ENCODE measurements at places on chromosomes 7 and 10. TPM values are rescaled to one million over a fixed set of nuclear protein-coding genes. Genes with fewer than 3 reads are reported as not detected.

TRIL gene
- total RNA-seq, result 0.12 TPM

AASS gene
- total RNA-seq, result 1.3 TPM

LRRN3 gene
- not detected for total RNA-seq

MACC1 gene
- total RNA-seq, result 12.0 TPM

SEPHS1 gene
- total RNA-seq, result 42.5 TPM

SPDYE8 gene
- not detected for total RNA-seq

NME8 gene
- not detected for total RNA-seq

NODAL gene
- total RNA-seq, result not detected

NPY gene
- total RNA-seq, result not detected

PTCD1 gene
- total RNA-seq, result 10.4 TPM

NKX2-3 gene
- total RNA-seq, result 0.07 TPM

PSD gene
- 0.23 TPM for total RNA-seq

DNAAF5 gene
- 66.3 TPM for total RNA-seq

ZNF12 gene
- total RNA-seq, result 12.5 TPM

SPDYE6 gene
- total RNA-seq, result not detected

RGR gene
- total RNA-seq, result not detected

INTS15 gene
- 22.7 TPM for total RNA-seq

KCP gene
- 3.4 TPM for total RNA-seq

CCDC172 gene
- total RNA-seq, result not detected

ST8SIA6 gene
- total RNA-seq, result not detected

LIPN gene
- total RNA-seq, result not detected

TMEM184A gene
- total RNA-seq, result 23.1 TPM

TRIM50 gene
- not detected for total RNA-seq

YKT6 gene
- total RNA-seq, result 147 TPM

DGKB gene
- 0.15 TPM for total RNA-seq

CHAT gene
- not detected for total RNA-seq

TDRD1 gene
- not detected for total RNA-seq

INA gene
- not detected for total RNA-seq

RAB19 gene
- total RNA-seq, result 1.3 TPM

TMEM209 gene
- 17.7 TPM for total RNA-seq

CNPY1 gene
- total RNA-seq, result not detected

Measured in PC-3 (cell line).